ENCODE measurements at places on chromosomes 3 and 15.
A peak's percentile ranks its signal among the peaks of the same experiment; 100 is the strongest.

DNA sequence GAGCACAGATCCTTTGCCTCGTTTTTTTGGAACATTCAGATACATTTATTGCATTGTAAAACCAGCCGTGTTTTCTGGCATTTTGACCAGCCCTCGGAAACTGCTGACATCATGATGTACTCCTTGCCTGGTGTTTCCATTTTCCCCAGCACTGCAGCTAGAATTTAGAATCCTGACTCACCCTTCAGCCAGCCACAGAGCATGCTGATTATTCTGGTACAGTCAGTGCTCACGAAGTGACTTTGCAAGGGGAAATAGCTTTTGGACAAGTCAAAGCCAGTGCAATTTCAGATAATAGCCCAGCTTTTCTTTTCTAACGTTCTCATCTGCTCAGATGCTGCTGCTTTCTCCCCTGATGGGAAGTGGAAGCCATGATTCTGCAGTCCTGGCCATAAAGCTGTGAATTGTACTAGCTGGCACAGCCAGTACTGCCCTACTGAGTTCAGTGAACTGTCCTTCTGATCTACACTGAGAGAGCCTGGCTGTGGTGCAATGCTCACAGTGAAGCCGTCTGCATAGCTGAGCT lies 12.1 kb upstream of the CNBP start:
- no peak for DNase-seq

GRCh38 chr3:192444096-192444790 lies 283.1 kb downstream of the FGF12 start:
- peak; percentile 28 for DNase-seq

GRCh38 chr3:70982284-70982683 lies 601.2 kb downstream of the FOXP1 start:
- no peak for DNase-seq

GRCh38 chr15:28986108-28986507 lies 100.3 kb downstream of the APBA2 start:
- DNase-seq, result no peak

DNA sequence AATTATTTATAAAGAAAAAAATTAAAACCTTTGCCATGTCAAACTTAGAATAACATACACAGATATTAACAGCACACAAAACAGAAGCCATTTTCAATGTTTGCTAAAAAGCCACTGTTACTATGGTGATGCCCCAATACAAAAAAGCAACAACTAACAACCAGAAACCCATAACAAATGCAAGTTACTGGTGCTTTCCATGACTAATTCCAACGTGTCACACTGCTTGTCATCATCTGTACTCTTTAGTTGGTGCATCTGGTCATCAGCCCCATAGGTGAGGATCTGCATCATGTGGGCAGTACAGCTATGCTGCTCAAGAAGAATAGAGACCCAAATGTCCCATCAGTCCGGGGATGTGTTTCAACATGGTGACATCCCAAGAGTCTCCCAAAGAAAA lies 52.8 kb downstream of the ATP8B4 start:
- no peak for DNase-seq

- DNase-seq, result no peak
Measured at GRCh38 chr3:125245521-125245920, 33.0 kb upstream of the SLC12A8 start.

DNA sequence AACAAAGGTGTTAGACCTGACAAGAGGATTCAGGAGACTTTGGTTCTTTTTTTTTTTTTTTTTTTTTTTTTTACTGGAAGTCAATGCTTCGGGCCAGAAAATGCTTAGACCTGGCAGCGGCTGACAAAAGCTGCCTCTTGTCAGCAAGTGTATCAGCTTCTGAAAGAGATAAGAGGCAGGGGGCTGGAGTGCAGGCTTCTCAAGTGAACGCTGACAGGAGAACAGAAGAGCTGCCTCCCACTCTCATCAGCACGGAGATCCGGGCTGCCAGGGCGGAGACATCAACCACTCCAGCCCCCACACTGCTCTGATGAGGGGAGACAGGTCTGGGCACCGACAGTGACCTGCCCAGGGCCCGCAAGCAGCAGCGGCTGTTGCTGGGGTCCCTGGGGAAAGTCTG lies 9.4 kb upstream of the SCN5A start:
- DNase-seq, result no peak

DNA sequence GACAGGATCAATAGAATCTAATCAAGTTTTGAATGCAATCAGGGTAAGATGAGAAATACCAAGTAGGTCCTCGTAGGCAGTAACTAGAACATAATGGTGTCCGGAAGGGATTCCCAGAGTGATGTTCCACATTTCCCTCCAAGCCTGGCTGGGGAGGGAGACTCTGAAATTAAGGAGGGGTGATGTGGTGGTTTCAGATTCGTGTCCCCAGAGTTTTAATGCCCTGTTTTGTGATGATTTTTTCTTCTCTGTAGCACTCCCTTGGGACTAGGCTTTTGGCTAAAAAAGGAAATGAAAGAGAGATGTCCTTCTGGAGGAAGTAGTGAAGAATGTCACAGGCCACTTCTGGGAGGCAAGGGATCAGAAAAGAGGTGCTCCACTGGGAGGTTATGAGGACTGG lies 108.3 kb upstream of the CACNA2D3 start:
- DNase-seq, result no peak

- DNase-seq, result no peak
Measured at GRCh38 chr3:54342676-54343075, 220.3 kb downstream of the CACNA2D3 start.

DNA sequence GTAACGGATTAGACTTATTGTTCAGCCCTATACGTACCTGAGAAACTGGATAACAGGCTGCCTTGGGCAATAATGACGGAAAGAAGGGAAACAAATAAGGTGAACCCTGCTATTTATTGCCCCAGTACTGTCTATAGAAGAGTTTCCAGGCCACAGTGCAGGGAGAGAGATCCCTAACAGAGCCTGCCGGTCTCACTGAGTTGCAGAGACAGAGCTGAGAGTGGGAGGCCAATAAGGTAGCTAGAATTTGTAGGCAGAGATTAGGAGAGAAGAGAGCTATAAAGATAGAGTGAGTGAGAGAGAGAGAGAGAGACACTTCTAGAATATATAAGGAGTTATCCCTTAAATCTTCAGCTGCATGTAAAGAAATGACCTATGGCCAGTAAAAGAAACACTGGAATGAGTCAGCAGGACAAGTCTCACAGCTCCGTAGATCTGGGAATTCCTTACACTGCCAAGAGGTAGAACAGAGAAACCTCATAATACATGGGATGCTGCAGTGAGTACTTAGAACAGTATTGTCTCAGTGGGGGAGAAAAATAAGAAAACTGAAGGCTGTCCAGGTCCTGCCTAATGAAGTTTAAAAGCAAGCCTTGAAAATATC lies 51.8 kb downstream of the ST3GAL6 start:
- no peak for DNase-seq

DNA sequence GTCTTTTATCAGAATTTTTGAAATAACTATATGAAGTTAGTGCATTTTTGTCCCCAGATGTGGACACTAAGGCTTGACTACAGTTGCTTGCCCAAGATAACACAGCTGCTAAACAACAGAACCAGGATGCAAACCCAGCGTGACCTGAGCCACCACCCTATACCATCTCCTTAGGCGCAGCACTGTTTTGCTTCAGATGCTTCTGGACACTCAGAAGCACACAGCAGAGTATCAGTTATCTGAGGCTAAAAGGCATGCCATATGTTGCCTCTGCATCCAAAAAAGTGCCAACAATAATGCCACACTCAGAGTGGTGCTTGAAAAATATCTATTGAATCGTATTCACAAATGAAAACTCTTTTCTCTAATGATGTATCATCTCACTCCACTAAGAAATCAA lies 24.5 kb downstream of the KCNMB2 start:
- no peak for DNase-seq

DNA sequence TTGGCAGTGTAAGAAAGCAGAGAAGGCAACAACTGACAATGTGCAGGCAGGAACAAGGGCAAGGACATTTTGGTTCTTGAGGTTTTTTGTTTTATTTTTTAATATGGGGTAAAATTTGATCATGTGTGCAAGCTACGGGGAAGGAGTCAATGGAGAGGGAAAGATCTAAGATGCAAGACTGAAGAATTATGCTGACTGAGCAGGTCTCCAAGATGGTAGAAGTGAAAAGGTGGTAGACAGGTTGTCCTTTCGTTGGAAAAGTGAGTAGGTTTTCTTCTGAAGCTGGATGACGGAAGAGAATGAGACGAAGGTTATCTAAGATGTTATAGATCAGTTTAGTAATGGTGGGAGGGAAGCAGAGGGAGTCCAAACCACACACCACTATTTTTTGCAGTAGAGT lies 4.2 kb downstream of the CD47 start:
- DNase-seq, result no peak

DNA sequence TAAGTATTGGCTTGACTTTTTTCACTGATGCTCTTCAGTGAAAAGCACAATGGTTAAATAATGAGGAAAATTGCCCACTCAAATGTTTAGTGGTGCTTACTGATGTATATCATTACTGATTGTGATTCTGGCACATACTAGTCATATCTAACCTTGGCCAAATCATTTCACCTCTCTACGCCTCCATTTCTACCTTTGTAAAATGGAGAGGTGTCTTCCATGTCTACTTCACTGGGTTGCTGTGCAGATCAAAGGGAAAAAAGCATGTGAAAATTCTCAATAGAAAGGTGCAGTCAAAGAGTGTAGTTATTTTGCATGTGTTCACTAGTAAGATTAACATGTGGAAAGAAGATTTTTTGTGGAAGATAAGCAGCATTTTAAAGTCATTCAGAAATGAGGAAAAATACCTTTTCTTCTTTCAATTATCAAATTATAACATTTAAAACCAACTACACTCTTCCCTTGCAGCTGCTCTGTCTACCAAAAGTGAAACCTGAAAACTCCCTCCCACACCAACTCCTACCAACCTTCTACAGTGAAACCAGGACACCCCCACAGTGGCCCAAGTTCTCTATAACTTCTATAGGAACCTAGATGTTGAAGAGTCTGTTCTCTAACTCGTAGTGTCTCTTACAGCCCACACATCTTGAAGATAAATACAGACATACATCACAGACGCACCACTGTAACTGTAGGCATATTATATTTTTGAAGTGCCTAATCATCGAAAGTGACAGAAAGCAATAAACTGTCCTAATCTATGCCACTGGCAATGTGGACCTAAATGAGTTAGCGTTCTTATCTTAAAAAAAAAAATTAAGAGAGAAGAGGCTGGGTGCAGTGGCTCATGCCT lies 1.4 kb downstream of the CD200R1 start:
- DNase-seq, result no peak

- no peak for DNase-seq
Measured at GRCh38 chr3:188772886-188773285, 398.9 kb upstream of the TPRG1 start.

GRCh38 chr3:45168451-45168850 lies 22.3 kb upstream of the CDCP1 start:
- no peak for DNase-seq

- DNase-seq, result no peak
Measured at GRCh38 chr3:44509393-44509921, 32.0 kb upstream of the ZNF445 start.

DNA sequence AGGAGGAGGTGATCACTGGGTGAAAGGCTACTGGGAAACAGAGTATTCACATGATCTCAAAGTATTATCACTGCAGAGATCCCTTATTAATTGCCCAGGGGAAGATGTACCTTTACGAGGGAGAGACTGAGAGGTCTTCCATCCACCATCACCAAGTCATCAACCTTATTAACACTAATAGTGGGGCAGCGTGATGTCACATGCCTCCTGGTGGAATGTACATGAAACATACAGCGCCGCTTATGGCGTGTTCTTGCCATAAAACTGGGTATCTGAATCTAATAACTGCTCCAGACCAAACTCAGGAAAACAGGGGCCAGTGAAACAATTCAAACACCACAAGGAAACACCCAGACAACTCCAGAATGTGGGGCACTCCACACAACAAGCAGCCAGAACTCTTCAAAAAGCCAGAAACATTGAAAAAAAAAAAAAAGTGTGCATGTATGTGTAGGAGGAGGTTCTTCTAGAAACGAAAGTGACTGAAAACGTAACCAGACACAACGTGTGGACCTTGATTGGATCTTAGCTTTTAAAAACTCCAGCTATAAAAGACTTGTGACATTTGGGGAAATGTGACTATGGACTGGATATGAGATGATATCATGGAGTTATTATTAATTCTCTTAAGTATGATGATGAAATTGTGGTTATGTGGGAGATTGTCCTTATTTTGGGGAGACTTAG lies 4.6 kb downstream of the STIMATE start:
- no peak for DNase-seq

- DNase-seq, result peak; percentile 44
Measured at GRCh38 chr3:96813134-96813819, 1.1 kb upstream of the EPHA6 start.

GRCh38 chr15:94524565-94524964 lies 293.2 kb downstream of the MCTP2 start:
- no peak for DNase-seq

DNA sequence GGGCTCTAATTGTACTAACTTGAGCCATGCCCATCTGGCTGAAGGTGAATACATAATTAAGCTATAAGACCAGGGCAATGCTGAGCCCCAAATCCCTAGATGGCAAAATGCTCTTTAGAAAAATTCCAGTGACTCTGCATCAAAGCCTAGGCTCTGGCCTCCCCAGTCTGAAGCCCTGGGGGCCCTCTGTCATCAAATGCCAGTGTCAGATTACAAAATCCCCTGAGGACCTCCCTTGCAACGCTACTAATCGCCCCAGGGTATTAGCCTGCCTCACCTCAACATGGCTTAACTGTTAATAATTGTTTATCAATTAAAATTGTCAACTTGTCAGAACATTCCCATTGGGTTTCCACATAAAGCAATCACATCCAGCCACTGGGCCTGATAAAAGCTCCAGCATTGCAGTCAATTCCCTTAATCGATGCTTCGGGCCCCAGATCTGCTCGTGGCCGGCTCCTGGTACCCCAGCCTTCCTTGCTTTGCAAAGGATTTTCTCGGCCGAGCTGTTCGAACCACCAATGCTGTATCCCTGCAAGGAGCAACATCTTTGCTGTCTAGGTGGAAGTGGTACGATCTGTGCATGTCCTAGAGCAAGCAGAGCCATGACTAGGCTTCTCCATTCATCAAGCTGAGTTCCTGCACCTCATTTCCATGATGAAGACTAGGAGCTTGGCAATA lies 151.7 kb downstream of the MEGF11 start:
- no peak for DNase-seq

- DNase-seq, result no peak
Measured at GRCh38 chr15:40630313-40630712, 36.3 kb downstream of the KNL1 start.

DNA sequence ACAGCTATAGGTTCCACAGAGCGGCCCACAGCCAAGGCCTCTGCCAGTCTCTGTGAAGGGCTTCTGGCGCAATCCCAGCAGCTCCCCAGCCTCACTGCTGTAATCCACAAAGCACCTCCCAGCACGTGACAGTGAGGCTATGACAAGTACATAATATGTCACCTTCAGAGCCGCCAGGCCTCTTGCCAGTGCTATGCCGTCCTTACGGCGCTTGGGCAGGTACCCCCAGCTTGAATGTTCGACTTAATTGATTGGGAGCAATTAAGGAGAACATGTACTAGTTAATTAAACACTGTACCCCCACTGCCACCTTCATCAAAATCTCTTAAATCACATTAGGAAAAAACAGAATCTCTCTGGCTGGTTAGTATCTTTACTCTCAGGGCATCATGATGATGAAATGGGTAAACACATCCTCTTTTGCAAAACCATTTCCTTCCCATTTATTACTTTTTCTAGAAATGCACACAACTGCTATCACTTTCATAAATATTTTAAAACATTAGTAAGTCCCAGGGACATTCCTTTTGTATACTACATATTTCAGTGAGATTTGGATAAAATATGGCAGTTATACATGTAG lies 169.9 kb downstream of the XXYLT1 start:
- DNase-seq, result no peak
